ENCODE measurements at places on chromosomes 5 and 9. TPM values are rescaled to one million over a fixed set of nuclear protein-coding genes. Genes with fewer than 3 reads are reported as not detected.

GRCh38 chr5:19977099-19977498 is 10.9 kb downstream of the CDH18 start:
- H3K4me3 ChIP-seq, result no peak overlapping the region
- H3K4me1 ChIP-seq, result no peaks in the 10 kb centered on the region
- H3K27ac ChIP-seq, result no peak overlapping the region
- no peaks in the 10 kb centered on the region for H3K27me3 ChIP-seq
- H3K36me3 ChIP-seq, result no peaks in the 10 kb centered on the region
- DNase-seq, result no peak

DNA sequence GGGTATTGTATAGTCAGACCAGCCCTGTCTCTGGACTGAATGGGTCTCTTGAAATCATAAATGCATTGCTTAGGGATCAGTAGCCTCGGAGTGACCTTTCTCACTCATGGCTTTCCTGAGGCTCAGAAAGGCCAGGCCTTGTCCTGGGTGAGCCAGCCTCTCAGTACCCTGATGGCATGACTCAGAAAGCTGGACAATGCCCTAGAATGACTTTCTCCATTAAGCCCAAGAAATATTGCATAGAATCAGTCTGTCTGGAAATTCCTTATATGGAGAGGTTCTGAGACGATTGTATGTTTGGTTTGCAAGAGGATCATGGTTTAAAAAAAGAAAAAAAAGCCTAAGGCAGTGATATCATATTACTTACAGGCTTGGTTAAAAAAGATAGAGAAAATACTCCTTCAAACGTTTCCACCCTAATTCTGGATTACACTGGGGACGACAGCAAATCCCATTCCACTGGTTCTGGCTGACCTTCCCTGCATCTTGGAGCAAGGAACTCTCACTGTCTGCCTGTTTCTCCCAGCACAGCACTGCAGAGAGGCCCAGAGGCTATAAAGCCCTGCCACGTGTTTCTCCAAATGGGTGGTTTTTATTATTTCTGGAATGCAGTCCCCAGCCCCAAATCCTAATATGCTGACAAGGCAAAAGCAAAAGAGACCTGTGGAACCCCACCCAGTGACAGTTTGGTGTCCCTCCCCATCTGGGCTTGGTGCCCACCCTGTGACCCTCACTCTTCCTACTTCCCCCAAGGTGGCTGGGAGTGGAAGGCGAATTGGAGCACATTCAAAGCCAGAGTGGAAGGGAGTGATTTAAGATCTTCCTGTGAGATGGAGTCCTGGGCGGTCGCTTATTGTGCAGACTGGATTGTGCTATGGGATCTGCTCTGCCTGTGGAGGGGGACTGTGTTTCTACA is 34.4 kb downstream of the MAP1B start:
- H3K27me3 ChIP-seq, result no peaks in the 10 kb centered on the region
- H3K4me1 ChIP-seq, result peaks cover 7% of the 10 kb centered on the region
- no peaks in the 10 kb centered on the region for H3K36me3 ChIP-seq
- H3K4me3 ChIP-seq, result no peak overlapping the region
- no peak for DNase-seq
- H3K27ac ChIP-seq, result no peak overlapping the region

DNA sequence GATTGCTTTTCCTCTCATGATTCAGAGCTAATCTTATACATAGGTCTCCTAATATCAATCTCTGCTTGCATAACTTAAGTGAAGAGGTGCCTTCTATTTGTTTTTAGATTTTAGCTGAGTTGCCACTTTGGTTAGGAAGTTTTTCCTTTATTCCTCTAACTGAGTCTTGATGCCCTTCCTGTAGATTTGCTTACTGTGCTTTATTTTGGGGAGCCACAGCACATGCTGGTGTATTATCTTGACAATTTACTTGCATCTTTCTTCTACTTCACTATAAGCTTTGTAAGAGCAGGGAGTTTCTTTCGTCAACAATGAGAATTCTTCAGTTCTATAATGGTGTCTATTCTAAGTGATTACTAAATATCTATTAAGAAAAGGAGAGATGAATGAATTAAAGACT is 54.9 kb downstream of the GABRA6 start:
- no peaks in the 10 kb centered on the region for H3K36me3 ChIP-seq
- no peaks in the 10 kb centered on the region for H3K4me1 ChIP-seq
- DNase-seq, result no peak
- H3K27ac ChIP-seq, result no peak overlapping the region
- no peaks in the 10 kb centered on the region for H3K27me3 ChIP-seq

DNA sequence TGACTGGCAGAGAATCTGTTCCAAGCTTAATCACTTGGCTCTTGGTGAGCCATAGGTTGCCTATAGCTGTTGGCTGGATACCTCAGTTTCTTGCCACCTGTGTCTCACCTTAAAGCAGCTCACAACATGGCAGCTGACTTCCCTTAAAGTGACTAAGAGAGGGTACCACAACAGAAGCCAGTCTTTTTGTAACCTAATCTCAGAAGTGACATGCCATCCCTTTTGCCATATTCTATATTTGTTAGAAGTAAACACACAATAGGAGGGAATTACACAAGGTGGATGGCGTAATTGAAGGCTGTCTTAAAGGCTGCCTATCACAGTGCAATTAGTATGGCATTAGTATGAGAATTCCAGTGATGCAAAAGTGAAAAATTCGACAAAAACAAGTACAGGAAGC is 28.1 kb downstream of the NIPBL start:
- no peak overlapping the region for H3K27ac ChIP-seq
- H3K27me3 ChIP-seq, result no peaks in the 10 kb centered on the region
- no peak for DNase-seq
- H3K36me3 ChIP-seq, result peaks cover 8% of the 10 kb centered on the region
- H3K4me3 ChIP-seq, result no peak overlapping the region
- H3K4me1 ChIP-seq, result peaks cover 15% of the 10 kb centered on the region

GRCh38 chr9:122397749-122398148 is 26.9 kb downstream of the PTGS1 start:
- DNase-seq, result no peak
- no peak overlapping the region for H3K27ac ChIP-seq
- H3K36me3 ChIP-seq, result no peaks in the 10 kb centered on the region
- H3K27me3 ChIP-seq, result no peaks in the 10 kb centered on the region
- no peak overlapping the region for H3K4me3 ChIP-seq
- no peaks in the 10 kb centered on the region for H3K4me1 ChIP-seq

The LCN6 gene
- total RNA-seq, result not detected

GRCh38 chr5:171149333-171149732 is 159.7 kb upstream of the TLX3 start:
- H3K27me3 ChIP-seq, result 0 out of 2 replicates have a peak, but pooled peaks cover 3% of the 10 kb centered on the region
- H3K27ac ChIP-seq, result no peak overlapping the region
- H3K4me3 ChIP-seq, result no peak overlapping the region
- DNase-seq, result no peak

The IL3 gene
- not detected for total RNA-seq
